GM04504 (cell line): ENCODE measurements at places on chromosomes 12 and 14.

GRCh38 chr12:10115890-10116289, 14.1 kb downstream of the CLEC7A start:
- no peak for DNase-seq

- no peak for DNase-seq
Measured at GRCh38 chr12:115817389-115817788, 460.1 kb downstream of the MED13L start.

DNA sequence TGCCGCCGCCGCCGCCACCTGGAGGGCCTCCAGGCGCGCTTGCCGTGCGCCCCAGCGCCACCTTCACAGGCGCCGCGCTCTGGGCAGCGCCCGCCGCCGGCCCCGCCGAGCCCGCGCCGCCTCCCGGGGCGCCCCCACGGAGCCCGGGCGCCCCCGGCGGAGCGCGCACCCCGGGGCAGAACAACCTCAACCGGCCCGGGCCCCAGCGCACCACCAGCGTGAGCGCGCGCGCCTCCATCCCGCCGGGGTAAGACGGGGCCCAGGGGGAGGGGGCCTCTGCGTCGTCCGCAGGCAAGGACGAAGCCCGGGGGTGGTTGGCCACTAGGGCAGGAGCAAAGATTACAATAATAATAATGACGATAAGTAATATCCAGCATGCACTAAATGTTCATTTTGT, 21.3 kb downstream of the DTX1 start:
- DNase-seq: no peak

DNA sequence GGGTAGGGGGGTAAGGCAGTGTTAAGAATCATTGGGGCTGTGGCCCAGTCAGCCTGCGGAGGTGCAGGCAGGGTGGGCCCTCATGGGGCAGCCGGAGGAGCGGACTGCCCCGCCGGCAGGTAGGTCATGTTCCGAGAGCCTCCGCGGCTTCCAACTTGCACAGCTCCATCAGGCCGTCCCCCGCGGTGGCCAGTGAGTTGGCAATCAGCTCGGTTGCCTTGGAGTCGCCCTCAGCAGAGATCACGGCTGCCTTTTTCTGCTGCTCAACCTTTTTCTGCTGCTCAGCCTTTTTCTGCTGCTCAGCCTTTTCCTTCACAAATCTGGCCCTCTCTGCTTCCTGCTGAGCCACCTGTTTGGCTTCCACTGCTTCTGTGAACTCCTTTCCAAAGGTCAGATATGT, 41.1 kb upstream of the CSRNP2 start:
- DNase-seq: no peak

DNA sequence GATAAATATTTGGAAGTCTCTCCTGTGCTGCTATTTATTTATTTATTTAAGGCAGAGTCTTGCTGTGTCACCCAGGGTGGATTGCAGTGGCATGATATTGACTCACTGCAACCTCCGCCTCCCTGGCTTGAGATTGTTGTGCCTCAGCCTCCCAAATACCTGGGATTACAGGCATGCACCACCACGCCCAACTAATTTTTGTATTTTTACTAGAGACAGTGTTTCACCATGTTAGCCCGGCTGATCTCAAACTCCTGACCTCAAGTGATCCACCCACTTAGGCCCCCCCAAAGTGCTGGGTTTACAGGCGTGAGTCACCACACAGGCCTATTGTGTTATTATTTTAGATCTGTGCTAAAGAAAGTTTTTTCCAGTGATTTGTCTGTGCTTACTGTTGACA, 225.2 kb downstream of the CCER1 start:
- no peak for DNase-seq

GRCh38 chr12:89448951-89449371, 75.6 kb downstream of the GALNT4 start:
- DNase-seq: no peak

DNA sequence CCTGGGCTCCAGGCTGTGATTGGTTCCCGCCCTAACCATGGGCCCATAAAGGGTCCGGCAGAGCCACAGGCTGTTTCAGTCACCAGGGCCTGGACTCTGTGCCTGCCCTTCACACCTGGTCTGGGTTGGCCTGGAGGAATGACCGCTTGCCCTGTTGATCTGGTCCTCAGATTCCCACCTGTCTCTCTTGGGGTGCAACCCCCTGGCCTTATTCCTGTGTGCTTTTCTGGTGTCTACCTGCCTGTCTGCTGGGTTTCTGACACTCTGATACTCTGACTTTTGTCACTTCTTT, 2.9 kb upstream of the KRT83 start:
- DNase-seq: no peak
